ENCODE measurements at places on chromosomes 1 and 21. TPM values are rescaled to one million over a fixed set of nuclear protein-coding genes. Genes with fewer than 3 reads are reported as not detected.
A peak's percentile ranks its signal among the peaks of the same experiment; 100 is the strongest.

DNA sequence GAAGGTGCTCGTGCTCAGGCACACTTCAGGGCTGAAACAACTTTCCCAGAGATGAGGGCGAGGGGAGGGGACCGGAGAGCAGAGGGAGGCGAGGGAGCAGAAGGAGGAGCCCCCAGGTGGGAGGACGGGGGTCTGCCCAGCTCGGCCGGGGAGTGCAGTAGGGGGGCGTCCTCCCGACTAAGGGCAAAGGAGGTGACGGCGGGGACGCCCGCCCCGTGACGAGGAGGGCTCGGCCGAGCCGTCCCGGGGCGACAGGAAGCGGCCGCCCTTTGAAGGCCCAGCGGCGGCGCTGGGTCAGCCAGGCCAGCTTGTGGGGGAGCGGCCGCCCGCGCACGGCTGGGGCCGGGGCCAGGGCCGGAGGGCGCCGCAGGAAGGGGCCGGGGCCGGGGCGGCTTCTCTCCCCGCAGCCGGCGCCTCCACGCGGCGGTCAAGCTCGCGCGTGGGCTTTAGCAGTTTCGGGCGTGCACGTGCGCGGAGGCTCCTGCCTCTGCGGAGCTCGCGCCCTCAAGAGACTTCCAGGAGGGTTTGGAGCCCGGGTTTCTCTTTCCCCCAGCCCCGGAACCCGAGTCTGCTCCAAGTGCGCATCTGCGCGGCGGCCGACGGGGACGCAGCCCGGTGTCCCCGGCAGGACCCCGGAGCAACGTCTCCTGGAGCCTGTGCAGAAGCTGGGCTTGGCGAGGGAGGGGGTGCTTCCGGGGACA lies 100.8 kb upstream of the SLC45A1 start:
- DNase-seq: peak; percentile 20

DNA sequence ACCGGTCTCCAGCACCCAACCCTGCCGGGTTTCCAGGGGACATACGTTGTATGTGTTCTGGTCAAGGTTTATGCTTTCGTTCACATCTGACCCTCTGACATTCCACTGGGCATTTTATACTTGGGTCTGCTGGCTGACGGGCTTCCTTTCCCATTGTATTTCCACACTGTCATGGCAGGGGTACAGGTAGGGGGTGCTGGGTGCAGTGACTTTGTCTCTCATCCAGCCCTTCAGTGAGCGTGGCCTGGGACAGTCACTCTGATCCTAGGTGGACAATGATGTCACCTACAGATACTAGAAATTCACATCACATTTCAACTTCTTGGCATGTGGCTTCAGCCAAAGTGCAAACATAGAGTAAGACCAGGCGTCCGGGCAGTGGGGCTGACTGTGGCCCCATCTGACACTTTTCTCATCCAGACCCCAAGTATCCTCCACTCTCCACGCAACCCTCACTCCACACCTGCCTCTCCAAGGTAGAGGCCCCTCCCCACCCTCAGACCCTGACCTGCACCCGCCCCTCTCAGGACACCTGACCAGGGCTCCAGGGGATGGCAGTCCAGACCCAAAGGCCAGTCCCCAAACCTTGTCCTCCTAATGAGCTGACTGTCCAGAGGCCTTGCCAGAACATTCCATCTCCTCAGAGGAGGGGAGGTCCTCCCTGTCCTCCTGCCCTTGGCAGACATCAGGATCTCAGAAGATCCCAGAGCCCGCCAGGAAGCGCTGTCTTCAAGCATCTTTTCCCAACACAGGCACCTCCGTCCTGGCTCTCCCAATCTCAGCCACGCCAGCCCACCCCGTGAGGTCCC lies 743 bp upstream of the KRTAP10-10 start:
- DNase-seq: no peak

DNA sequence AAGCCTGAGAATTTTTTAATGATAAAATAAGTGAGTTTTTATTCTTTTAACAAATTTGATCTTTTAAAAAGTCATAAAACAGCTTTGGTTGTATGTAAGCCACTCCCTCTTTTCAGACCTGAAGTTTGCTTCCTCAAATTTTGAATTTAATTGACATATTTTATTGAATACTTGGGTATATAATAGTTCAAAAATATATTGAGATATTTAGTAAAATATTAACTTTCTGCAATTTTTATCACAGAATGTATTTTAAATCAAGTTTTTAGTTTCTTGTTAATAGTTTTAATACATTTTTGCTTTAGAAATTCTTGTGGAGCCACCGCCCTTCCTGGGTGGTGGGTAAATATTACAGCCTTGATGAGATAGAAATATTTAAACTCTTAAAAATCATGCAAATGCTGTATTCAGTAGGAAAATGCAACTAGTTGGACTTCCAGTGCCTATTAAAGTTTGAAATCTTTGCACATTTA lies 867 bp downstream of the PTPRC start:
- DNase-seq: no peak

- DNase-seq: no peak
These were observed 58.4 kb downstream of the GDAP2 start for GRCh38 chr1:117871013-117871412.

The LCE6A gene
- not detected for total RNA-seq

The TRIM58 gene
- total RNA-seq: 25.3 TPM

DNA sequence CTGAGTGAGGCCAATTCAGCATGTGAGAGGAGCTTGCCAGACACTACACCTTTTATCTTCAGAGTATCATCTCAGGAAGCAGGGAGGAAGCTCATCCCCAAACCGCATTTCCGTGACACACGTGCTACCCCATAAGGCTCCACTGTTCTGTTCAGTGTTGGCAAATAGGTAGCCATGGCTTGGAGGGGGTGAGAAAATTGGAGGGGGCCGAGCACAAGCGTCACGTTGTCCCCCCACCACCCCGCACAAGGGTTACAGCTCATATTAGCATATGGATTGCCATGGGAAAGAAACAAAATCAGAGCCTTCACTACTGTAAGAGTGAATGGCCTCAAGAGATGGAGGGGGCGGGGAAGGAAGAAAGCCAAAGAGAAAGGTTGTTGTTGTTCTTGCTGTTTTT lies 46.7 kb downstream of the OLIG1 start:
- no peak for DNase-seq

DNA sequence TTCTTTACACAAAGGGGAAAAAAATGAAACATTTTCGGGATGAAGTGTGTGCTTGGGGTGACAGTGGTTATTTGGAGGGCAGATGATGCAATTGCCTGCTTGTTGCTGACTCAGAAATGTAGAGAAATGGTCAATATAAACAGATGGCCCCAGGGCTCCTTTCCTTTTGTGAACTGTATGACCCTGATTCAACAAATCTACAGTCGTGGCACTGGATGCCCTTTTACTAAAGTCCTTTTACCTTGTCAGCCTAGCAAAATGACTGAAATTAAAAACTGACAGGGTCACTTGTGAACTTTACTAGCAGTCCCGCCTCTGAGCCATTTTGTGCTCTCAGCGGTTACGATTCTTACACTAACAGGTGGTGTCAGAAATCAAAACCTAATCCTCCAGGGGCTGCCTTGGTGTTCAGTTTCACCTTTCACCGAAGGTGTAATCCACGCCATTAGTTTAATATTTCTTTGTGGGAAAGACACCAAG lies 49.8 kb downstream of the GREM2 start:
- DNase-seq: no peak

DNA sequence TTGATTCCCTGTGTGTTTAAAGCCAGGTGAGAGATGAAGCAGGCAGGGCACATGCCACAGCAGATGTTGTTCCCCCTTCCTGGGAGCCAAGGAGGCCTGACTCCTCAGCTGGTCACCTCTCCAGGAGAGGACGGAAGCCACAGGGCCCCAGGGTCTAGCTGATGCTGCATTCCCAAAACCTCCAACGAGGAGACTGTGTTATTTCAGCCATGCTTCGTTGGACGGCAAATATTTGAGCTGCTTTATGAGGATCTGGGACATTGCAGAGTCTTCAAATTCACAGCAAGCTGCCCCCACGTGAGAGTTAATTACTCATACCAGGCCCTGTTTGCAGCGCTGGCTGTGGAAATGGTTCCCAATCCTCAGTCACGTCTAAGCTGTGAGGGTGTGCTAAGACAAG lies 85.3 kb downstream of the CDC7 start:
- no peak for DNase-seq

The SERPINC1 gene
- total RNA-seq: under 0.01 TPM

Data from hematopoietic multipotent progenitor cell (in vitro differentiated cells).